CD4-positive, alpha-beta T cell treated with Interleukin-6 at 100 ng/mL for 8 hours (primary cell): ENCODE measurements at places on chromosomes 11 and 22.

GRCh38 chr11:2762451-2762850 lies 62.7 kb upstream of the KCNQ1OT1 start:
- no peak for DNase-seq

- DNase-seq = peak; percentile 36
Measured at GRCh38 chr22:27885977-27886842, 32.8 kb downstream of the PITPNB start.

DNA sequence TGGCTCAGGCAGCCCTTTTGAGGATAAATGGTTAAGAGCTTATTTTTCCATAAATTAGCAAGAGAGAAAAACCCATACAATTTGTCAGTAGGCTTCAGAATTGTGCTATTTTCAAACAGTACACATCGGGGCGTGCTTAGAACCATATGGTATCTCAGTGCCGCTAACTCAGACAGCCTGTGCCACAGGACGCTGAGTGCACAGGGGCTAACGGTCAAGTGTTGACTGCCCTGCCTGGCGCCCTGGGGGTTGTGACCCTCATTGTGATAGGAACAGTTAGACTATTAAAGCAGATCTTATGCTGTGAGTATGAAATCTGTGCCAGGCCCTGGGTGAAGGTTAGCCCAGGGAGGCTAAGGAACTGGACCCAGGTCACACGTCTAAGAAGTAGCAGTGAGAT lies 1519.7 kb downstream of the BRD1 start:
- no peak for DNase-seq

DNA sequence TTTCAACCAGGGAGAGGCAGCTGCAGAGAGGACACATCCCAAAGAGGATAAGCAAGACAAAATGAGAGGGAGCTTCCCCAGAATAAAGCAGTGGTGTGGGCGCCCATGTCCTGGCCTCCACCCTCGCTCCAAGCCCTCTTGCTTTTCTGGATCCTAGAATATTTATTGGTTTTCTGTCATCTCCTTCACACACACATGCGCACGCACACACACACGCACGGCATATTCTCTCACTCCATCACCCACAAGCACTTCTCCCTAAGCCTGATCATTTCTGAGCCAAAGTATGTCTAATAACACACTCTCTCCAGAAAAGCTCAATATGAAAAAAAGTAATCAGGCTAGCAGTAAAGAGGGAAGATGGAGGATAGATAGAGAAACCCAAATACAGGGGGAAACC lies 7.6 kb downstream of the IGSF9B start:
- no peak for DNase-seq

GRCh38 chr22:28674121-28674563 lies 5.5 kb downstream of the TTC28 start:
- peak; percentile 59 for DNase-seq

GRCh38 chr11:91686700-91687099 lies 537.9 kb upstream of the FAT3 start:
- DNase-seq = no peak

GRCh38 chr22:42805998-42806830 lies 50.9 kb downstream of the ARFGAP3 start:
- no peak for DNase-seq

DNA sequence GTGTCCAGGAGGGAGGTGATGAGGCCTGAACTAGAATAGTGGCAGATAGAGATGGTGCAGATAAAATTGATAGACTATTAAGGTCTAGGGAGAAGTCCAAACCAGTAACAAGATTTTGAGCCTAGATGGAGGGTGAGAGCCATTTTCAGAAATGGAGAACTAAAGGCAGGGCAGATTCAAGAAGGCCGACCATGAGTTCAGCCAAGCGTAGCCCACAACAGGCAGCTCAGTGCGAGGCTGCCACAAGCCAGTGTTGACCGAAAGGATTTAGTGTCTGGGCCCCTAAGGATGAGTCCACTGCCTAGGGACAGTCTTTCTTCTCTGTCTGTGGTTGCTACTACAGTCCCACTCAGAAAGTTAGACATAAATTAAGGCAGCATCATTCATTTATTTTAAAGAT lies 51.7 kb downstream of the PPP2R1B start:
- DNase-seq = no peak

- DNase-seq = no peak
Measured at GRCh38 chr22:50705219-50705691, 32.6 kb downstream of the SHANK3 start.

DNA sequence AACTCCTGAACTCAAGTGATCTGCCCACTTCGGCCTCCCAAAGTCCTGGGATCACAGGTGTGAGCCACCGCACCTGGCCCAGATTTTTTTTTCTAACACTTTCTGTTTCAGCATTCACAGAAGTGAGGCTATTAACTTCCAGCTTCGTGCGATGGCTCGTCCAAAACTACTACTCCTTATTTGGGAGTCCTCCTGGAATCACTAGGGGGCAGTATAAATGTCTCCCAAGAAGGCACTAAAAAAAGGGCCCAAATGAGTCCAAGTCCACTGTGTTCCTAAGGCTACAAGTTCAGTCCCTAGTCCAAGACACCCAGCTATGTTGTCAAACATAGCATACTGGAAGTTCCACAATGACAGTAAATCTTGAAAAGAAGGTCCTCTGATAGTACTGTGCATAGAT lies 63.2 kb upstream of the BIRC3 start:
- no peak for DNase-seq

- DNase-seq = no peak
Measured at GRCh38 chr22:23074451-23074850, 4.1 kb downstream of the GNAZ start.

DNA sequence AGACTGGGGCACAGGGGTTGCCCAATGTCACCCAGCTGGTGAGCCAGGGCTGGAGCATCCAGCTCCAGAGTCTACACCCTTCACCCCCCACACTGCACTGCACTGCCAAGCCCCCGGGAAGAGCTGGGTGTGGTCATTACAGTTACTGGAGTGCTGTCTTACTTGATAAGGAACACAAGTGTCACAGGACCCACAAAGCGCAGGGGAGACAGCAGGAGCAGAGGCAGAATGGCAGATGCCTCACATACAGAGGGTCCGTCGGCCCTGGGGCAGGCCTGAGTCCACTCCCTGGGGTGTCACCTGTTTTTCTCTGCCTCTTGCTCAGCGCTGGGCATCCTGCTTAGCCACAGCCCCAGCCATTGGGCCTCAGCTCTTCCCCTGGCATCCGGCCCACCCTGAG lies 7.7 kb downstream of the IL2RB start:
- no peak for DNase-seq

DNA sequence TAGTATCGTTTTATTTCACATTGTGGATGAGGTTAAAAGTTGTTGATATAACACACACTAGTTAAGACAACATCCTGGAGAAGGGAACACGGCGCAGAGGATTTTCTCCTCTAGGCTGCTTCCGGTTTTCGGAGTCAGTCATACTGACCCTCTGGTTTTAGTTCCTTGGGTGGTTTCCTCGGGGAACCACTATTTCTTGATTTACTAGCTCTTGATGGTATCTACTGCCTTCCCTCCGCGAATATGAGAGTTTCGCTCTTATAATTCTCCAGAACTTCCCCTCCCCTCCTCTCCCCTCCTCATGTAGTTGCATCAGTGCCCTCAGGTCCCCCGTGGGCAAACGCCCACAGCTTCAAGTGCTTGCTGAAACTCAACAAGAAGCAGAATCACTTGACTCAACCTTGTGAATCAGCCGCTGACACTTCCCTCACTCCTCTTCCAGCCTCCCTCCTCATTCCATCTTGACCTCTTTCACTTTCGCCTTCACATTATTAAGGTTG lies 15.9 kb upstream of the APOBEC3A start:
- DNase-seq = peak; percentile 14

DNA sequence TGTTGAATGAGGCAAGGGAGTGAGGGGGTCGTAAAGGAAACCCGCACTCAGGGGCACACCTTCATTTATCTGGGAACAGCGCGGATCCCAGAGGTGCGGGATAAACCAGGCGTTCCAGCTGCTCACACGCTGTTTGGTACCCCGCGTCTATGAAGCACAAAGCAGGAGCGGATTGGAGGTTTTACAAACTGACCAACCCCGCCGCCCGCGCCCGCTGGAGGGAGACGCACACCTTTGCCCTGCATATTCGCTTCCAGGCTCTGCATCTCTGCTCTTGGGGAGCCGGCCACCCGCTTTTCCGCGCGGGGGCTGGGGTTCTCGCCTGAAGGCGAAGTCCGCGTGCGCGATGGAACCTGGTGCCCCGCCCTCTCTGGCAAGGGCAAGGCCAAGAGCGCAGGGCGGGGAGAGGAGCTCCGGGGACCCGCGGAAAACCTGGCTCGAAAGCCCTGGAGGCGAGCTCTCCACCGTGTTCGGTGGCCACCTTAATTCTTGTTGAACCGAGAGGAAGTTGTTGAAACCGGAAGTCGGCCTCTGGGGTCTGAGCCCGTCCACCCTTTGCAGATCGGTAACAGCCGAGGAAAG lies 6.8 kb upstream of the ALX4 start:
- DNase-seq = no peak

- no peak for DNase-seq
Measured at GRCh38 chr11:134481933-134482527, 70.0 kb upstream of the B3GAT1 start.

- DNase-seq = peak; percentile 66
Measured at GRCh38 chr22:40525250-40525884, 111.2 kb downstream of the MRTFA start.

- peak; percentile 45 for DNase-seq
Measured at GRCh38 chr11:119315131-119316015, 1.6 kb downstream of the MCAM start.

DNA sequence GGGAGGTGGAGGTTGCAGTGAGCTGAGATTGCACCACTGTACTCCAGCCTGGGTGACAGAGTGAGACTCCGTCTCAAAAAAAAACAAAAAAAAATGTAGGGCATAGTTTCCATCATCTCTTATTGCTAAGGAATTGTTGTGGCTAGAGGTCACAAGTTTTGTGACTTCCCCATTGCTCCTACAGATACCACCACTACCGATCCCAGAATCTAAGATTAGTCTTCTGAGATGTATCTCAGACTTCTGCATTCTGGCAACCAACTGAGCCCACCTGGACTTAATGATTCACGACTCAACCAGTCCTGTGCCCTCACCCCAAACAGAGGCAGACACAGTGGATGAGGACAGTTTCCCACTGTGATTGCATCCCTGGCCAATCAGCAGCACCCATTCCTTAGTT lies 148.9 kb downstream of the NECTIN1 start:
- DNase-seq = no peak

DNA sequence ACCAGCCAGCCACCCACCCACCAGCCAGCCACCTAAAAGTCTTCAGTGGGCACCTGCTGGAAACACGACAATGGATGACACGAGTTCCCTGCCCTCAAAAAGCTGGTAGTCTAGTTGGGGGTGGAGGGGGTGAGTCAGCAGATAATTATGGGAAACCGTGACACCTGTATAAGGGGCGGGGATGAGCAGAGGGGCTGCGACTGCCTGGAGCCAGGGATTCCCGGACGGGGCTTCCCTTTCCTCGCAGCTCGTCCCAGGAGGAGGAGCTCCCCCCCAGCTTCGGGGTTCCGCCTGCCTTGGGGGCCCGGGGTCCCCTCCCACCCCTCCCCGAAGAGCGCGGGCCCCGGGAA lies 2.3 kb upstream of the RTN4RL2 start:
- no peak for DNase-seq

DNA sequence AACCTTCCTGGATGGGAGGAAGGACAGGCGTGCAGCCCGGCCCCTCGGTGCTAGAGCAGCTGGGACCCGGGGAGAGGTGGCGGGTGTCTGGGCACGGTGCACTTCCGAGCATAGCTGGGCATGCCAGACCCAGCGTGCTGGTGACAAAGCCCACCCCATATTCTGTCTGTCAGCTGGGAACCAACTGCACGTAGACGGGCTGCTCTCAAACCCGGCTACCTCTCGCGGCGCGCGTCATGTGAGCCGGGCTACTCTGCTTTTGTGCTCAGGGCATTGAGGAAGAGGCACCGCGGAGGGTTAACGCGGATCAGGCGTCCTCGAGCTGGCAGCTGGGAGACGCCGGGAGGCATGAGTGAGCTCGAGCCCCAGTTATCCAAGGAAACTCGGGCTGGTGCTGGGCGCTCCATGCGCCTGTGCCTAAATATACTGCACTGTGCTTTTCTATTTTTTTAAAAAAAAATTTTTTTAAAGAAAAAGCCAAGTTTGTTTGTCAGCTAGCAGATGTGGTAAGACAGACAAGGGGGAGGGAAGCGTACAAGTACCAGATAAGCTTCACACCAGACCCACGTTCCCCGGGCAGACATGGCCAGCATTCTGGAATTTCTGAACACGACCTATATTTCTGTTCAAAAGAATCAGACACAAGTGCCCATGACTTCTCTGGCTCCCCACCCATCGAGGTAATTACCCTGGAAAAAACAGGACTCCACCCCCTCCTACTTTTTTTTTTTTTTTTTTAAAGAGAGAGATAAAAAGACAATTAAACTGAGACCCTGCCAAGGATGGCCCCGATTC lies 425.6 kb downstream of the SHANK2 start:
- no peak for DNase-seq

GRCh38 chr11:111539426-111540113 lies 950 bp upstream of the LAYN start:
- DNase-seq = no peak

- no peak for DNase-seq
Measured at GRCh38 chr11:26158251-26158650, 173.7 kb upstream of the ANO3 start.

DNA sequence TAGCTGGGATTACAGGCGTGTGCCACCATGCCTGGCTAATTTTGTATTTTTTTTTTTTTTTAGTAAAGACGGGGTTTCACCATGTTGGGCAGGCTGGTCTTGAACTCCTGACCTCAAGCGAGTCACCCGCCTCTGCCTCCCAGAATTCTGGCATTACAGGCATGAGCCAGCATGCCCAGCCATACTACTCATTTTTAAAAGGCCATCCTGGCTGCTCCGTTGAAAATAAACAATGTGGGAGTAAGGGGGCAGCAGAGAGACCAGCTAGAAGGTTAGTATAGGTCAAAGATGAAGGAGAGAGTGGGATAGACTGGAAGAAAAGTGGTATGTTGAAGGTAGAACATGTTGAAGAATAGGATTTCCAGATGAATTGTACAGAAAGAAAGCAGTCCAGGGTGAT lies 17.6 kb upstream of the LIN7C start:
- DNase-seq = no peak

- no peak for DNase-seq
Measured at GRCh38 chr11:111059726-111060125, 185.8 kb upstream of the POU2AF2 start.

- DNase-seq = no peak
Measured at GRCh38 chr11:35303596-35304385, 115.6 kb downstream of the SLC1A2 start.

GRCh38 chr11:94705891-94706615 lies 62.1 kb upstream of the AMOTL1 start:
- no peak for DNase-seq
